ENCODE measurements at places on chromosomes 7 and 10.

GRCh38 chr7:44293561-44294324, 31.7 kb downstream of the CAMK2B start:
- DNase-seq, result no peak

DNA sequence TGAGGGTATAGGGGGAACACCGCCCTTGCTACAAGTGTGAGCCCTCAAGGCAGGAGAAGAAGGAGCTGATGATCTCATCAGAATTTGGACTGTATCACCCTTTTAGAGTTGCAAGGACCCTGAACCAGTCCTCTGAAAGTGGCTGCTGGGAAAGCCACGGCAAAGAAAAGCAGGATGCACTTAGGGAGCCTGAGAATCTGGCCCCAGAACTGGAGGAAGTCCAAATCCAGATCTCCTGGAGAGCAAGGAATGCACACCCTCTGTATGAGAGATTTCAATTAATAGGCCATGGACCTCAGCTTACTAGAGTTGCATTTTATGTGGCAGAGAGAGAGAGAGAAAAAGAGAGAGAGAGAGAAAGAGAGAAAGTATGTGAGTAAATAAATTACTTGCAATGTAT, 662.9 kb downstream of the CCSER2 start:
- no peak for DNase-seq

GRCh38 chr10:35203745-35204144, 77.1 kb downstream of the CREM start:
- no peak for DNase-seq

DNA sequence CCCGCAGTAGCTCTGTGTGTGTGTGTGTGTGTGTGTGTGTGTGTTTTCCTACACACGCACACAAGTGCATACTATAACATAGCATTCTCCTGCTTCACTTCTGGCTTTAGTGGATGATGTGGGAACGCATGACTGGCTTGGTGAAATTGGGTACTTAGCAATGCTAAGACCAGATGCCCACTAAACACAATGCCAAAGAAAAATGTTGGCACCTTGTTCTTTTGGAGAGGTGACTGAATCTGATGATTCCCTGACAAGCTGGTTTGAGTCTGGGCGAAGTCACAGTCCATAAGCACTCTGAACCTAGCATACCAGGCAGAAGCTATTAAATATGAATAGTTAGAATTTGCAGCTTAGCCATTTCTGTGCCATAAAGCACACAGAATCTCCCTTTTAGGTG, 68.0 kb upstream of the CDCA7L start:
- no peak for DNase-seq

- DNase-seq, result no peak
Observed at GRCh38 chr7:117176206-117176605, 146.7 kb downstream of the WNT2 start.

GRCh38 chr7:76269895-76270294, 32.6 kb upstream of the HSPB1 start:
- no peak for DNase-seq

DNA sequence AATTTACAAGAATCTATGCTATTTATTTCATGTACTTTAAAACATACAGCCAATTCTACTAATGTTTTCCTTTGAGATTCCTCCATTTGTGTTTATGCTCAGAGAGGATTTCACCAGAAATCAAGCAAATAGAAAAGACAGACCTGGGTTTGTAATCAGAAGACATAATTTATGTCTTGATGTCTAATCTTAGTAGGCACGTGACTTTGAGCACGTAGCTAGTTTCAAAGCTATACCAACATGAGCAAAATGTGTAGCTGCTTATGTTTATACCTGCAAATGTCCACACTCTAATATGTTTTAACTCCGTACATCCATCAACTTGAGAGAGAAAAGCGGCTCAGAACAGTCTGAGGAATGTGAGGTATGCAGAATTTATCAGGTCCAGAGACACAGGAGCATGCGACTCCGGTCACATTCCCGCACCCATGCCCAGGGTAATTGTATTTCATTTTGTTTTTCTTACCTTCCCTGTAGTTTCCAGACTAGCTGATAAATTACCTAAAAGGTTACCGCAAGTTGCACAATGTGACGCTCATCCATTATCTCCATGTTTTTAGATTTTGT, 40.0 kb downstream of the SVOPL start:
- no peak for DNase-seq

DNA sequence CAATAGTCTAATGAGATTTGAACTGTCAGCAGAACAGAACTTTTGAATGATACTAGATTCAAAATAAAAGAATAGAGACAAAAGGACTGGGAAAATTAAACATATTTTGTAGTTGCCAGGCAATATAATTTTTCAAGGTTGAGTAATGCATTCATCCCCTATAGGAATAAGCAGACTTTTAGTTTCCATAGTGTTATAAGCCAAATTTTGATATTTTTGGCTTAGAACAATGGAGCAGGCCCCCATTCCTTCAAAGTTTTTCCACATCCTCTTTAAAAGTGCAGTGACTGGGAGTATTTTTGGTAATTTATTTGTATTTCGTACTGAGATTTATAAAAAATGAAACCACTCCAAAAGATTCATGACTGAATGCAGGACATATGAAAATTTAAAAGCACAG, 24.0 kb downstream of the MEOX2 start:
- no peak for DNase-seq
